T-helper 17 cell (primary cell): ENCODE measurements at places on chromosomes 5 and 9. TPM values are rescaled to one million over a fixed set of nuclear protein-coding genes. Genes with fewer than 3 reads are reported as not detected.

GRCh38 chr5:157004893-157005551, 42.0 kb upstream of the TIMD4 start:
- DNase-seq, result no peak

GRCh38 chr5:136033848-136034247, 5.1 kb downstream of the TGFBI start:
- DNase-seq, result no peak

DNA sequence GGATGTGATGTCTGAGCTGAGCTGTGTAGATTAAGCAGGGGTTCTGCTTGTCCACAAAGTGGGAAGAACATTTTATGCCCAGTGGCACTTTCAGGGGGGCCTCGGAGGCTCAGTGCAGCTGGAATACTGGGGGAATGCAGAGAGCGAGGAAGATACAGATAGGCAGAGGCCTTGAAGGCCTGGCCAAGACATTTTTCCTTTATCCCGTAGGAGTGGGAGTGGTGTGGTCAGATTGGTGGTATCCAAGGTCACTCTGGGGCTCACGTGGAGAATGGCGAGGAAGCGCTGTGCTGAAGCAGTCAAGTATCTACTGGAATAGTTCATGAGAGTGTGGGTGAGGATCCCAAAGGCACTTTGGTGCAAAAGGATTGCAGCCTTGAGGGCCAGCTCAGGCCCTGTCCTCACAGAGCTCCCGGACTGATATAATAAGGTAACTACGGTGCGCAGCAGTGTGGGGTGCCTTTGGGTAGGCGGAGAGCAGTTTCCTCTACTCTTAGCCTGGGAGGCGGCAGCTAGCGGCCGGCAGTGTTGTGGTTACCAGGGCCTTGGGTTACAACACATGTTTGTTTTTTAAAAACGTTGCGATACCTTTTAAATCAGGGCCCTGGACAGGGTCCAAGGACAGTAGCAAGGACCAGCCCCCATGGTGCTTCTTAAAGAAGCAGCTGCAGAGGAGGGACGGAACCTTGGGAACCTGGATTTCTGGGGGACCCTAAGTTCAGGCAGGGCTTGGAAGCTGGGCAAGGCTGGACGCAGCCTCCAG, 10.8 kb upstream of the CCDC69 start:
- no peak for DNase-seq

GRCh38 chr5:100777680-100778300, 125.3 kb downstream of the ST8SIA4 start:
- no peak for DNase-seq

DNA sequence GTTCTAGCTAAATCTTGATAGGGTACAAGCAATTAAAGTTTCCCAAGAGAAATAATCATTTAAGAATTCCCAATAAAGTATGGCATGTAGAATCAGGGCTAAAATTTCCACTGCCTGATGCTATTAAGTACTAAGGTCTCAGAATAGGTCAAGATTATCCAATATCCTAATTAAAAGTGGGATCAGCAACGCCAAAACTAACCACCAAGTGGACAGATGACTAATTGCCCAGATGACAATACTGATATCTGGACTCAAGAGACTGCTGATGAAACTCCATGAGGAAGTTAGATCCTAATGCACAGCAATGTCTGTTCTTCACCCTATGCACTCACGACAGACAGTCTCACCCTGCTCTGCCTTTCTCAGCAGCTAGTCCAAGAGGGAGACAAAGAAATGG, 14.3 kb downstream of the DEPDC1B start:
- DNase-seq, result no peak

The MSMP gene
- total RNA-seq, result not detected

The DNLZ gene
- total RNA-seq, result 28.6 TPM
